NAMALWA (cell line): ENCODE measurements at places on chromosomes 2 and 18.

DNA sequence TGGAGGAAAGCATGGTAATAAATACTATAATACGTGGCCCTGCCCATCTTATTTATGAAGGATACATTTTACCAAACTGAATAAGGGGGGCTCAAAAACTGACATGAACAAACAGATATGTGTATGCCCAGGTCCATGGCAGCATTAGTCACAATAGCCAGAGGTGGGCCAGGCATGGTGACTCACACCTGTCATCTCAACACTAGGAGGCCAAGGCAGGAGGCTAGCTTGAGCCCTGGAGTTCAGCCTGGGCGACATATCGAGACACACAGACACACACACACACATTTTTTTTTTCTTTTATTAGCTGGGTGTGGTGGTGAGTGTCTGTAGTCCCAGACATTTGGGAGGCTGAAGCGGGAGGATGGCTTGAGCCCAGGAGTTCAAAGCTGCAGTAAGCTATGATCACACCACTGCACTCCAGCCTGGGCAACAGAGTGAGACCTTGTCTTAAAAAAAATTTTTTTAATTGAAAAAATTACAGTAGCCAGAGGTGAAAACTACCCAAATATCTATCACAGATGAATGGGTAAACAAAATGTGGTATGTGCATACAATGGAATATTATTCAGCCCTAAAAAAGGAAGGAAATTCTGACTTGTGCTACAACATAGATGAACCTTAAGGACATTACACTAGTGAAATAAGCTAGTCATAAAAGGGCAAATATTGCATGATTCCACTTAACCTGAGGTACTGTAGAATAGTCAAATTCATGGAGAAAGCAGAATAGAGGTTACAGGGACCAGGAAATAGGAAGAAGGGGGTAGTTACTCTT is 8.0 kb downstream of the ATP8B1 start:
- DNase-seq: no peak

DNA sequence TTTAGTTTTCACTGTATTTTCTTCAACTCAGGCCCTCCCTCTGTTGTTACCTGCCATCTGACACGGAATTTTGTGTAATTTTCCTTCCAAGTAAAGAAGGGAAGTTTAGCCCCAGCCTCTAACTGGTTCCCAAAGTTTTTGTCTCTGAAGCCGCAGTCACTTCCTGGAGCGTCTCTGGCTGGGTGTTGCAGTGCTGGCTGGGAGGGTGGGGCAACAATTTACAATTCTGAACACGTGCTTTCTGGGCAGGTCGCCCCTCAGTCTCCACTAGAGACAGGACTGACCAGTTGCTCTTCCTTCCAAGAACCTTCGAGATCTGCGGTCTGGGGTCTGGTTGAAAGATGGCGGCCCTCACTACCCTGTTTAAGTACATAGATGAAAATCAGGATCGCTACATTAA is 3.5 kb downstream of the CNDP2 start:
- peak; percentile 78 for DNase-seq

DNA sequence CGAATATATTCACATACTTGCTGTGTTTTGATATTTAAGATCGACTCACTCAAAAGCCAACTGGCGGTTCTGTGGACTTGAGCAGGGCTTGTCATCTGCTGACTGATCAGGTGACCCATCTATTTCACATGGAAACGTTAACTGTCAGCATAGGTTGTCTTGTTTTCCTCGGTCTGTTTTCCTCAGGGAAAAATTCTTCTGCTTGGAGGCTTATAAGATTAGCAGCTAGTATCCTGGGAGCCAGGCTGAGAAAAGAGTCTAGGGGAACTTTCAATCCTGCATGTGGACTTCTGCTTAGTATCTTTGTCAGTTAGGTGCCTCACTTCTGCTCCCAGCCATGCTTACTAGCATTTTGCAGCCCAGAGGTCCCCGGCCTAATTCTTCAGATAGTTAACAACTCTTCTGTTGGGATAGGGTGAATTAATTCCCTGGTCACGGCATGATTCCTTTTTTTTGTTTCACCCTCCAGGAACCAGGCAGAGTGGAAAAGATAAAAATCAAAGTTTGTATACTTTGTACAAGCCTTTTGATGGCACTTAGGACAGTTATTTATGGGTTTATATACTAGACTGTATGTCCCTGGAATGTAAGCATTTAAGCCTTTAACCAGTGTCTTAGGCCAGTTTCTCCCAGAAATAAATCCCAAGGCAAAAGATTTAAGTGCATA is 226.0 kb downstream of the GULP1 start:
- no peak for DNase-seq

- DNase-seq: no peak
These were observed 818.4 kb upstream of the CDH2 start for GRCh38 chr18:28995319-28995718.
